ENCODE measurements at places on chromosomes 4 and X.

- DNase-seq: no peak
These were observed 905 bp downstream of the NSUN7 start for GRCh38 chr4:40750461-40751258.

DNA sequence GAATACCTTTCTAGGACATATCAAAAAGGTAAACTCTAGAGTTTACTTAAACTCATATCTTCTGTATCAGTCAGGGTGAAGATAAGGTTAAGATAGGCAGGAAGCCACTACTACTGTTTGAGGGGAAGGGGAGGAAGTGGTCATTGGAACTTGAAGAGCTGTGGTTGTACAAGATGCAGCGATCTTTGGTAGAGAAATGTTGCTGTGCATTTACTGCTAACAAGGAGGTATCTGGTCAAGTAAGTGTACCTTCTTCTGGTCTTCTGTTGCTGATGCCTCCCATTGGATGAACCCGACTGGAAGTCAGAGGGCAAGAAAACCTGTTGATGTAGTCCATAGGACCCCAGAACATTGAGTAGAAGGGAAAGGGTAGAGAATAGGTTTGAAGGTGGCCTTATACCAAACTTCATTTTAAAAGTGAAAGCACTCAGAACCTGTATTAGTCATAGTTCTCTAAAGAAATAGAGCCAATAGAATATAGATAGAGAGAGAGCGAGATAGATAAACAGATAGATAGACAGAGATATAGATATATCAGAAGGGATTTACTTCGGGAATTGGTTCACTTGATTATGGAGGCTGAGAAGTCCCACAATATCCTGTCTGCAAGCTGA lies 47.9 kb upstream of the TSPAN5 start:
- DNase-seq: no peak

DNA sequence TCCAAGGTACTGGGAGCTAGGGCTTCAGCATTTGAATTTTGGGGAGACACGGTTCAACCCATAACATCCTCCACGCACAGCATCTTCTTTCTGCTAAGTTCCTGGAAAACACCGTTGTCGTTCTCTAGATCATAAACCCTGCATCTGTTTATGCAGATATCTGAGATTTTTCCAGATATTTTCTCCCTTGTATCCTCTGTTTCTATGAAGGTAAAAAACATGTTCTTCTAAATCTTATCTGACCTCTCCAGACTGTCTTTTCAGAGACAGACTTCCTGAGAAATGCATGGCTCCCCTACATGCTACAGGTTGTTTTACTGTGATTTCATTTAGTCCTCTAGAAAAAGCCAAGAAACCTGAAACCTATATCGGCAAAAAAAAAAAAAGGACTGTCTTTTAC lies 152.3 kb upstream of the KLF3 start:
- no peak for DNase-seq

GRCh38 chr4:1775731-1776500 lies 17.2 kb upstream of the FGFR3 start:
- no peak for DNase-seq

- no peak for DNase-seq
These were observed 56.4 kb upstream of the PLAC8 start for GRCh38 chr4:83170952-83171399.

GRCh38 chrX:120358737-120359456 lies 3.0 kb upstream of the ATP1B4 start:
- DNase-seq: no peak

DNA sequence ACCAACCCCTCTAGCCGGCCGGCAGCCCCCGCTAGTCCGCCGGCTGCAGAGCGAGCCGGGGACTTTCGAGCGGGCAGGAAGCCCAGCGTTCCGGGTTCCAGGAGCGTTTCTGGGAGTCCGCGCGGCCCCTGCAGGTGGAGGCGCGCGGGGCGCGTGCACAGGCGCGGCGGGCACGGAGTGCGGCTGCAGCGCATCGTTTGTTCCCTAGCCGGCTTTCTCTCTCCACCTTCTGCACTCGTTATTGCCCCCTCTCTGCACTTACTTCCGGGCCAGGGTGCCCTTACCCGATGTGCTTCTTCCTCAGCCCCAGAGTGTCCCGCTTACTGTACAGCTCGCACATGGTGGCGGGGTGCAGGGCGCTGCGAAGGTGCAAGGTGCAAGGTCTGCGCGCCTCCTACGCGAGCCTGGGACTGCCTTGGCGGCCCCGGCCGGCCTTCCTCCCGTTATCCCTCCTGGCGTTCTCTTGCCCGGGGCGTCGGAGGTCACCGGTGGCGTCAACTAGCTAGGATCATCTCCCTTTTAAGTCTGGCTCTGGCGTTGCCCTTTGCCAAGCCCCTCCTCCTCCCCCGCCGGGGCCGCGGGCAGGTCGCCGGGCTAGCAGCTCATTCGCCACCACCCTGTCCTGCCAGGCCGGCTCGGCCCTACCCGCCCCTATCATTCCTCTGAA lies at the start of gene ETNPPL:
Gene ETNPPL, minus strand, starts transcription at position 495 of the 667 bp plus-strand sequence. Its CDS starts 155 bp downstream, at position 340.
- DNase-seq: peak; percentile 0

DNA sequence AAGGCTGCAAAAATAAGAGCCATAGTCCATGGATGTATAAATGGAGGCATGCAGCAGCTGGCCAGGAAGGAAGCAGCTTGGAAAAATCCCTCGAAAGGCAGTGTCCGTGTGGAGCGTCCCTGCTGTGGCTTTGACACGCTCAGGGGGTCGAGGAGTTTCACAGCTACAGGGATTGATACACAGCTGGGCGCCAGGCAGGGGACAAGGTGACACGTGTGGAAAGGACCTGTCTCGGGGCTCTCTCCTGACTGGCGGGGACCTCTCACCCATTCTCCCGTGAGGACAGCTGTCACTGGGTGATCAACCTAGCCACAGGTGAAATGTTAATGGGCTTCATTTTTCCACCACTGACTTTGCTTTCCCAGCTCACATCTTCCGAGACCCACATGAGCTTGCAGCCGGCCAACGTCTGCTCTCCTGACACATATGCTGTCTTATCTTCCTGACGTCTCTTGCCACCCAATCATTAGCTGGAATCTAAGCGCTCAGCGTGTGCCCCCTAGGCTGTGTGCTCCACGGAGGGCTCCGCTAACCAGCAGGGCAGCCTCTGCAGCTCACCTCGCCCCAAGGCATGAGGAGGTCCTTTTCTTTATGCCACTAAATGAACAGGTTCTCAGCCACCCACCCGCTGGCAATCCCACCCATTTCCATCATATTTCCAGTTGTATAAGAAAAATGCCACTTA lies 89.4 kb upstream of the AFAP1 start:
- DNase-seq: no peak

DNA sequence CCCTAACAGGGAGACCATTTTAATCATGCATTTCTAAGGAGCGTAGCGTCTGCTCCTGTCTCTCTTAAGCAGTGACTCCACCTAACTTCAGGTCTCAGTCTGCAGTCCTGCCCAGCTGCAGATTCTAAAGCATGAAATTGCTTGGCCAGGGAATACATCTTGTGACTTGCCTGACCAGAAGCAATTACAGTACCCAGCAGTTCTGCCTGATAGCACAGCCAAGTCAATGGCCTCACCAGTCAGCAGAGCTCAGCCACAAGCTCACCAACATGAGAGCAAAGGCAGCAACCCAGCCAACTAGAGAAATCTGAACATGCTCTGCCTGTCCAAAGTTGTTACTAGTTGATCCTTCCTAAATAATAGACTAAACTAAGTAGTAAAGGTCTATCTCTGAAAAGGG lies 2011.9 kb upstream of the PCDH10 start:
- DNase-seq: no peak

DNA sequence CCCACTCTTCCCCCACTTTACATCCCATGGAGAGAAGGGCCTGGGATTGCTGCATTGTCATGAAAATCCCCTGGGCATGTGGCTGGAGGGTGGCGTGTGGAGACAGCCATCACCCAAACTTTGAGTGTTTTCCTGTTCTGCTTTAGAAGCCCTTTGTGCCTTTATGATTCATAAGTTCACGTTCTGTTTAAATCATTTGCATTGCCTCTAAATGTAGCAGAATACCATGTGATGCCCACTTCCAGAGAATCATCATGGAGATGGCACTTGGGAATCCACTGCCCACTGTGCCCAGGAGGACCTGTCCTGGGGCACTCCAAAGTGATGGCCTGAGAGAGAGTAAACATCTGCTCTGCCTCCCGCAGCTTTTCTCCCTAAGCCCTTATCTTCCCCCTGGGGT lies 52.8 kb downstream of the MED28 start:
- no peak for DNase-seq

- DNase-seq: no peak
These were observed 10.6 kb downstream of the CLTRN start for GRCh38 chrX:15653961-15654360.

- no peak for DNase-seq
These were observed 45.6 kb downstream of the SEL1L3 start for GRCh38 chr4:25817059-25817681.

GRCh38 chr4:88646528-88647280 lies 50.9 kb downstream of the NAP1L5 start:
- no peak for DNase-seq
